ENCODE measurements at places on chromosomes 11 and 22. TPM values are rescaled to one million over a fixed set of nuclear protein-coding genes. Genes with fewer than 3 reads are reported as not detected.

ELF5 gene
- total RNA-seq = not detected

GRCh38 chr11:75425422-75425821 is 7.6 kb downstream of the KLHL35 start:
- H3K27ac ChIP-seq = no peak overlapping the region
- H3K27me3 ChIP-seq = peaks cover 26% of the 10 kb centered on the region
- peaks cover 13% of the 10 kb centered on the region for H3K36me3 ChIP-seq
- DNase-seq = no peak
- no peak overlapping the region for H3K4me3 ChIP-seq
- H3K4me1 ChIP-seq = peaks cover 10% of the 10 kb centered on the region

GRCh38 chr22:36874736-36875135 is 13.9 kb downstream of the NCF4 start:
- no peak for DNase-seq
- H3K27ac ChIP-seq = peak overlapping the region; percentile 86
- H3K36me3 ChIP-seq = peaks cover 31% of the 10 kb centered on the region

C11orf91 gene
- total RNA-seq = not detected

KCNJ4 gene
- total RNA-seq = not detected

DNA sequence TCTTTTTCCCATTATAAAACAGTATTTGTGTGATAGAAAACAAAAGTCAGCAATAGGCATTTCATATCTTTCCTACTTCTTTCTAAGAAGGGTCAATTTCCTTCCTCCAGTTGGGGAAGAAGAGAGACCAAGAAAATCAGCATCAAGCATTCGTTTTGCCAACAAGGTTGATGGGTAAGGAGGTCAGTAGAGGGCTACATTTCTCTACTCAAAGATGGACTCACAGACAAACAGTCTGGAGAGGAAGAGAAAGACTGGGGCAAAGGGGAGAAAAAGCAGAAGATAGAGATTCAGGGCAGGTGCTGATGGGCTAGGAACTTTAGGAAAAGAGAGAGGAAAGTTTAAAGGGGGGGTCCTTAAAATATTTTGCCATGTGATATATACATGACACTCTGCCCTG is 8.6 kb upstream of the MTNR1B start:
- no peak for DNase-seq
- H3K27me3 ChIP-seq = no peaks in the 10 kb centered on the region
- H3K36me3 ChIP-seq = no peaks in the 10 kb centered on the region
- H3K4me3 ChIP-seq = no peak overlapping the region
- no peaks in the 10 kb centered on the region for H3K4me1 ChIP-seq
- no peak overlapping the region for H3K27ac ChIP-seq

ABCC8 gene
- 0.31 TPM for total RNA-seq

- no peak for DNase-seq
- peak overlapping the region; percentile 70 for H3K27ac ChIP-seq
- H3K4me1 ChIP-seq = peaks cover 62% of the 10 kb centered on the region
- peaks cover 32% of the 10 kb centered on the region for H3K36me3 ChIP-seq
These were observed 12.3 kb downstream of the NARS2 start for GRCh38 chr11:78562398-78562797.

SYT8 gene
- total RNA-seq = not detected

GRCh38 chr11:77172666-77172982 is 44.6 kb downstream of the MYO7A start:
- no peaks in the 10 kb centered on the region for H3K4me1 ChIP-seq
- H3K27ac ChIP-seq = no peak overlapping the region
- no peaks in the 10 kb centered on the region for H3K36me3 ChIP-seq
- peaks cover 3% of the 10 kb centered on the region for H3K27me3 ChIP-seq
- no peak for DNase-seq
- H3K4me3 ChIP-seq = no peak overlapping the region

- no peaks in the 10 kb centered on the region for H3K27me3 ChIP-seq
- no peak for DNase-seq
- no peak overlapping the region for H3K27ac ChIP-seq
These were observed 82.7 kb upstream of the HORMAD2 start for GRCh38 chr22:29997516-29997915.

DNA sequence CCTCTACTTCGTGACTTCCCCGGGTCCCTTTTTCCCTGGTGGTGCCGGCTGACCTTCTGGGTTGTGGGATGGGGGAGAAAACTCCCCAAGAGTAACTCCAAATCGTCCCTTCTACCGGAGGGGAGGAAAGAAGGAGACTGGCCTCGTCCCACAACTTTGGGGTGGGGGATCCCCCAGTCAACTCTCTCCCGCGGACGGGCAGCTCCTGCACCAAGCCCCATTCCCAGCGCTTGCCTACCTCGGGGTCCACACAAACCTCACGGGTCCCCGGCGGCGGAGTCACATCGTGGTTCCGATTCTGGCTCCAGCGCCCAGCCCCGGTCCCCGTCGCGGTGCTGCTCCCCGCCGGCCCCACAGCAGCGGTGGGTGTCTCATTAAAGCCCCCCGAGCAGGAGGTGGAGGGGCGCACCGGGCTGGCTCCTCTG is 317 bp downstream of the BDNF start:
- H3K36me3 ChIP-seq = no peaks in the 10 kb centered on the region
- peaks cover 73% of the 10 kb centered on the region for H3K27me3 ChIP-seq
- no peak overlapping the region for H3K27ac ChIP-seq
- DNase-seq = no peak

DNA sequence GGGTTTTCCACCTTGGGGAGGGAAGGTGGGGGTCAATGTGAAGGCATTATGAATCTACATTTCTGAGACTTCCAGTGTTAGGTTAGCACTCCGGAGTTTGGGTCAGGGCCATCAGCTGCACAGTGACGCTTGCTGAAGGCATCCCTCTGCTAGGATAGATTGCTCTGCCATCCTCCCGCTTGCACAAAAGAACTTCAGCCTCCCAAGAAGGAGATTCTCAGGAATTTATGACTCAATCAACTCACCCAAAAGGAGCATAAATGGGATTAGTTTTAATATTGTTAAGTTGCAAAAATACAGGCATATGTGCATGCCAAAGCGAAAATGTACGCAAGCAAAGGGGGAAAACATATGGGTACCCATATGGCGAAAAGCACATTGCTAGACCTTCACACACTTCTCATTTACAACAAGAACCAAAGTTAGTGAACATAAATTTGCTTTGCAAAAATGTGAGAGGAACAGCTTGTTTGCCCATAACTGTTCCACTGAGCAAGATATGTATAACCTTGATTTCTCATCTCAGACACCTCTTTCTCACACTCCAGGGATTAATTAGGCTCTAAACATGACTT is 1013.0 kb downstream of the OPCML start:
- H3K4me1 ChIP-seq = no peaks in the 10 kb centered on the region
- DNase-seq = no peak
- H3K36me3 ChIP-seq = no peaks in the 10 kb centered on the region
- no peak overlapping the region for H3K27ac ChIP-seq
- no peak overlapping the region for H3K4me3 ChIP-seq

GRCh38 chr22:35782504-35782903 is 64.8 kb downstream of the APOL5 start:
- H3K4me3 ChIP-seq = no peak overlapping the region
- H3K27me3 ChIP-seq = peaks cover 7% of the 10 kb centered on the region
- no peaks in the 10 kb centered on the region for H3K4me1 ChIP-seq
- H3K36me3 ChIP-seq = no peaks in the 10 kb centered on the region
- DNase-seq = no peak

DNA sequence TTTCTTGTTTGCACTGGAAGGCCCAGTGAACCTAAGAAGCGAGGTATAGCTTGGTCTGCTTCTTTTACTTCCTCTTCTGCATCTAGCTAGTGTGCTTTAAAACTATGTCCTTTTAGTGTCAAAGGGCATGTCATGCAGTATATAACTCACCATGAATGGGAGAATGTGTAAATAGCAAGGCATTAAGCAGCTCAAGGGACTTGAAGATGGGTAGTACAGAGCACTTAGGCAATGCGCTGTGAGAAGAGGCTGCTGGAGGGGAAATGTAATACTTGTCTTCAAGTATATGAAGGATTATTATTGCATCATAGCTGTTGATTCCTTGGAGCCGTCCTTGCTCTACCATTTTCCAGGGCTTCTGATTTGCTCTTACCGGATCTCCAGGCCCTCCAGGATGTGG is 7.6 kb downstream of the MAML2 start:
- H3K27ac ChIP-seq = peak overlapping the region; percentile 12
- DNase-seq = no peak
- peaks cover 81% of the 10 kb centered on the region for H3K4me1 ChIP-seq
- peaks cover 26% of the 10 kb centered on the region for H3K36me3 ChIP-seq

MIOX gene
- not detected for total RNA-seq

GRCh38 chr11:129652835-129653234 is 162.8 kb upstream of the TMEM45B start:
- H3K4me3 ChIP-seq = no peak overlapping the region
- no peaks in the 10 kb centered on the region for H3K27me3 ChIP-seq
- DNase-seq = no peak

- no peaks in the 10 kb centered on the region for H3K36me3 ChIP-seq
- H3K27ac ChIP-seq = no peak overlapping the region
- H3K4me1 ChIP-seq = no peaks in the 10 kb centered on the region
- no peaks in the 10 kb centered on the region for H3K27me3 ChIP-seq
These were observed 3.4 kb upstream of the OR4C6 start for GRCh38 chr11:55658608-55659007.

- DNase-seq = no peak
- no peak overlapping the region for H3K27ac ChIP-seq
- peaks cover 14% of the 10 kb centered on the region for H3K4me1 ChIP-seq
- H3K36me3 ChIP-seq = no peaks in the 10 kb centered on the region
- no peak overlapping the region for H3K4me3 ChIP-seq
- H3K27me3 ChIP-seq = peaks cover 25% of the 10 kb centered on the region
These were observed 1.4 kb upstream of the TP53I11 start for GRCh38 chr11:44952082-44952481.

C11orf97 gene
- not detected for total RNA-seq

- no peaks in the 10 kb centered on the region for H3K36me3 ChIP-seq
- H3K27ac ChIP-seq = no peak overlapping the region
- H3K4me1 ChIP-seq = no peaks in the 10 kb centered on the region
- H3K27me3 ChIP-seq = peaks cover 36% of the 10 kb centered on the region
These were observed 8.0 kb upstream of the TOLLIP start for GRCh38 chr11:1317432-1317831.

- H3K27ac ChIP-seq = no peak overlapping the region
- peaks cover 51% of the 10 kb centered on the region for H3K27me3 ChIP-seq
- H3K4me3 ChIP-seq = peak overlapping the region; percentile 76
- H3K4me1 ChIP-seq = peaks cover 6% of the 10 kb centered on the region
- peaks cover 2% of the 10 kb centered on the region for H3K36me3 ChIP-seq
- peak; percentile 28 for DNase-seq
These were observed 55.3 kb upstream of the FBXO3 start for GRCh38 chr11:33829430-33830141.

GRCh38 chr11:6204706-6205105 is 651 bp upstream of the C11orf42 start:
- peaks cover 3% of the 10 kb centered on the region for H3K27me3 ChIP-seq
- peaks cover 36% of the 10 kb centered on the region for H3K4me1 ChIP-seq
- no peak overlapping the region for H3K27ac ChIP-seq
- H3K36me3 ChIP-seq = peaks cover 17% of the 10 kb centered on the region

IGSF9B gene
- 73.6 TPM for total RNA-seq

GGTLC2 gene
- not detected for total RNA-seq

KCNA4 gene
- not detected for total RNA-seq

DNA sequence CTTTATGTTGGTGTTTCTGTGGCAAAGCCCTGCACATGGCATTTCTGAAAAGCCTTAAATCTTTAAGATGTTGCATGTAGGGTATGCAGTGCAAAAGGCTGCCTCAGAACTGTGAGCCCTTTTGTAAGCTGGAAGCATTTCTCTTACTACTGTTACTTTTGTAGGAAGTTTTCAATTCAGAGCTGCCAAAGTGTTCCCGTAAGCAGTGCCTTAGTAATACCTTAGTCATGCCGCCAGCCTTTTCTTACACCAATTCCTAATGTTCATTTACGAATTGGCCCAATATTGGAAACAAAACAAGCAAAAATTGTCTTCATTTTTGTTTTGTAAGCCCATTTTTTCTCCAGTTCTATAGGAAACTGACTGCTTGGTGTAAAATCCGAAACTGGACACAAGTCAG is 67.4 kb upstream of the RASSF10 start:
- no peak overlapping the region for H3K4me3 ChIP-seq
- H3K4me1 ChIP-seq = no peaks in the 10 kb centered on the region
- H3K27me3 ChIP-seq = peaks cover 7% of the 10 kb centered on the region

KCNK4 gene
- 0.29 TPM for total RNA-seq

- H3K27me3 ChIP-seq = no peaks in the 10 kb centered on the region
- no peaks in the 10 kb centered on the region for H3K36me3 ChIP-seq
- no peak overlapping the region for H3K27ac ChIP-seq
These were observed 6.9 kb upstream of the MUC5AC start for GRCh38 chr11:1150769-1151365.

DNA sequence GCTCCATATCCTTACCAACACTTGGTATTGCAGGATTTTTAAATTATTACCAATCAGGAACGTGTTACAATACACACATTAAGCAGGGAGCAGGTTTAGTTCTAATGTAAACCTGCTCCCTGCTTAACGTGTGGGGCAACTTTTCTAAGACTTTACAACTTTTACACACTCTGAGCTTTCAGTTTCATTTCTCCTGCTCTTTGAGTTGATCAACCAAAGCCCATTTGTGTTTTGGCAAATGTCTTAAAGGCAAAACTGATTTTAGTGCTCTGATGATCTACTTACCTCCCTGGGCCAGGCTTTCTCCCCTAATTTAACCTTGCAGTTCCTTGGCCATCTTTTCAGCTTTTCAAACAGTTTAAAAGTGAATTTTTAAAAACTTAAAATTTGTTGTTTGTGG is 70.9 kb downstream of the ZBTB44 start:
- H3K36me3 ChIP-seq = peaks cover 20% of the 10 kb centered on the region
- peak overlapping the region; percentile 32 for H3K27ac ChIP-seq
- no peak for DNase-seq
- H3K4me1 ChIP-seq = peaks cover 40% of the 10 kb centered on the region
- no peaks in the 10 kb centered on the region for H3K27me3 ChIP-seq

- H3K4me1 ChIP-seq = no peaks in the 10 kb centered on the region
- peaks cover 2% of the 10 kb centered on the region for H3K27me3 ChIP-seq
- no peak for DNase-seq
- no peaks in the 10 kb centered on the region for H3K36me3 ChIP-seq
- no peak overlapping the region for H3K27ac ChIP-seq
These were observed 402.3 kb downstream of the BRD1 start for GRCh38 chr22:49425356-49425755.

- peaks cover 8% of the 10 kb centered on the region for H3K36me3 ChIP-seq
- H3K4me3 ChIP-seq = no peak overlapping the region
- H3K4me1 ChIP-seq = peaks cover 7% of the 10 kb centered on the region
- DNase-seq = no peak
- no peak overlapping the region for H3K27ac ChIP-seq
These were observed 80.8 kb downstream of the ALX4 start for GRCh38 chr11:44229098-44229497.

- H3K27ac ChIP-seq = no peak overlapping the region
- H3K27me3 ChIP-seq = peaks cover 12% of the 10 kb centered on the region
- H3K4me1 ChIP-seq = no peaks in the 10 kb centered on the region
- no peak for DNase-seq
- no peak overlapping the region for H3K4me3 ChIP-seq
- H3K36me3 ChIP-seq = no peaks in the 10 kb centered on the region
These were observed 61.8 kb upstream of the PRODH start for GRCh38 chr22:18997925-18998315.

RRAS2 gene
- 82.4 TPM for total RNA-seq

- H3K4me1 ChIP-seq = peaks cover 8% of the 10 kb centered on the region
- no peak overlapping the region for H3K4me3 ChIP-seq
- no peak for DNase-seq
- no peak overlapping the region for H3K27ac ChIP-seq
These were observed 24.7 kb downstream of the TPCN2 start for GRCh38 chr11:69073469-69073868.

GRCh38 chr22:33806191-33806590 is 114.1 kb downstream of the LARGE1 start:
- no peaks in the 10 kb centered on the region for H3K36me3 ChIP-seq
- H3K4me3 ChIP-seq = no peak overlapping the region
- H3K4me1 ChIP-seq = no peaks in the 10 kb centered on the region
- H3K27ac ChIP-seq = no peak overlapping the region

LTBP3 gene
- total RNA-seq = 103 TPM

Measured in activated T-helper 1 cell treated with anti-CD3 and anti-CD28 coated beads, Interleukin-12 subunit alpha, Interleukin-12 subunit beta, Interleukin-2, Interleukin-4 antibody, amounts not matched to agents 30 ng/mL and 10 ng/mL and 1 ng/mL, durations not matched to agents 14 hours and 24 hours and 36 hours (primary cell).